ENCODE measurements at places on chromosomes 1 and 21.

DNA sequence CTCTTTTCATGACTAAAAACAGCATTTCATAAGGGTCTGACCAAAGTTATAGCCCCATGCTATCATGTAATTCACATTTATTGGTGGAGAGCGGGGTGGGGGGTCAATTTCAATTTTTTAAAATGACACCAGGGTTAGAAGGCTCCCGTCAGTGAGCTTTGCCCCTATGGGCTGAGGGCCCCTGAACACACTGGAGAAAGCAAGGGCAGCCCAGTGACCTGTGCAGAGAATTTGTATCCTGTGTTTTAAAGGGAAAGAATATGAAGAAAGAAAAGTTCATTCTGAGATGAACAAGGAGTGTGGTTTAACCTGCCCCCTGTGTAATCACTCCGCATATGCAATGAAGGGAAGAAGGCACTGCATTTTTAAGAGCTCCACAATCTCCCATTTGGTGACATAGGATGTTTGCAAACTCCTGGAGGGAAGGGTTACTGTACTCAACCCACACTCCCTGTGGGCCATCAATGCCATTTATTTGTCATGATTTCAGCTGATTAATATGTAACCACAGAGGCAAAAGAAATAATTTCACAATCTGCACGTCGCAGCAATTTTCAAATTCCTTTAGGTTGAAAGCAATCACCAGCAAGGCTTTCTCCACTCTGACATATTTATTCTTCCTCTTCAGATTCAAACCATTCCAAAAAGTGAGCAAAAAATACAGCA, 95.6 kb downstream of the ZNF281 start:
- no peak for DNase-seq

DNA sequence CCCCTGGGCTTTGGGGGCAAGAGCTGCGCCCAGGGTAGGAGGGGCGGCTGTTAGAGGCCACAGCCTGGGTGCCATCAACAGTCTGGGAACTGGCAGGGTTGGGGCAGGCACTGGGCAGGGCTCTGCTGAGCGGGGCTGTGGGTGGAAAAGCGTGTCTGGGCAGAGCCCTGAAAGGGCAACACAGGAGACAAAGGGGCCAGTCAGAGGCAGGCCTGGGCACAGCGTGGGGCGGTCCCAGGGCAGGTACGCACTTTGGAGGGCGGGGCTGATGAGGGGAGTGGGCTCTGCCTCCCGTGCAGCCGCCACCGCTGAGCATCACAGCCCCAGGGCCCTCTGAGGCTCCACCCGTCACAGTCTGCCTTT, 13.9 kb downstream of the CELSR2 start:
- no peak for DNase-seq

GRCh38 chr1:92399076-92399475, 87.6 kb downstream of the GFI1 start:
- DNase-seq: no peak

GRCh38 chr1:241022366-241022765, 334.6 kb downstream of the RGS7 start:
- no peak for DNase-seq

GRCh38 chr1:60922304-60922703, 160.1 kb upstream of the NFIA start:
- DNase-seq: no peak
